ENCODE measurements at places on chromosomes 5 and 9. TPM values are rescaled to one million over a fixed set of nuclear protein-coding genes. Genes with fewer than 3 reads are reported as not detected.

The LHX3 gene
- polyA plus RNA-seq: not detected

The IFNB1 gene
- not detected for polyA plus RNA-seq

DNA sequence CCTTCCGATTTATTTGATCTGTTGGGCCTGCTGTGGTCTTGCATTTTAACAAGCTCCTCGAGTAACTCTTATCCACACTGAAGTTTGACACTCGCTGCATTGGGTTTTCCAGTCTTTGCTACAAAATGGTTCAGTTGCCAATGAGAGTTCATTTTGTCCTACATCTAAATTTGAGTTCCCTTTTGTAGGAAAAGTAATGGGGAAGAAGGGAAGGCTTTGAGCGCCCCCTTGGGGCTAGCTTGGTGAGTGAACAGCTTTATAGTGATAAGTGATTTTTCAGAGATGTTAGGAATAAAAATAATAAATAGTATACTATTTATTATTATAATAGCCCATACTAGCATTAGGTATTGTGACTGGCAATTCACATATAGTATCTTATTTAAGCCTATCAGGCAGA, 89.9 kb upstream of the GNAQ start:
- H3K27me3 ChIP-seq: no peaks in the 10 kb centered on the region
- no peak overlapping the region for H3K4me3 ChIP-seq
- H3K36me3 ChIP-seq: no peaks in the 10 kb centered on the region
- no peaks in the 10 kb centered on the region for H3K4me1 ChIP-seq
- DNase-seq: peak; percentile 65

GRCh38 chr5:127997201-127997704, 86.3 kb upstream of the SLC12A2 start:
- no peak overlapping the region for H3K4me3 ChIP-seq
- DNase-seq: peak; percentile 67
- peaks cover 2% of the 10 kb centered on the region for H3K4me1 ChIP-seq
- H3K36me3 ChIP-seq: no peaks in the 10 kb centered on the region
- H3K27me3 ChIP-seq: no peaks in the 10 kb centered on the region

DNA sequence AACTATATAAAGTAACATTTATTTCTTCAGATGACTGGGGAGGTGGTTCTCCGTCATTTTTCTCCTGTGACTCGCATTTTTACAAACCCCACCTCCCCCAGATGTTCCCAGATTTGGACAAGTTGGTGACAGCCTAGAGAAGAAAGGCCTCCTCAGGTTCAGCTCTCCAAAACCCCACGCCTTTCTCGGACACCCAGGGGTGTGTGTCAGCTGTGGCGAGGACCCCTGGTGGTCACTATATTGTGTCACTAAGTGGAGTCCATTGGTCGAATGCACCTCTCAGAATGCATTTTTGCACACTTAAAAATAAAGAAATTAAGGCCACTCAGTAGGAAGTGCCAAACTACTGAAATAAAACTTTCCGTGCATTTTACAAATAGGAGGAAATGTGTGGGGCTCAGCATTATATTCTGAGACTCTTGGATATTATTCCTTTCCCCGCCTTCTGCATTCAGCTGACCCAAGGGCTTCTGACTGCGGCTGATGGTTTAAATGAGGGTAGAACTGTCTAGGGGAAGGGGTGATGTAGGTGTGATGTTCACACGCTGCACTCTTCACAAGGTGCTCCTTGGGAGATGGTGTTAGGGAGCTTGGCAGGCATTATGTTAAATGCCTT, 47.6 kb downstream of the ACO1 start:
- no peaks in the 10 kb centered on the region for H3K27me3 ChIP-seq
- H3K27ac ChIP-seq: no peak overlapping the region
- no peak overlapping the region for H3K4me3 ChIP-seq
- H3K4me1 ChIP-seq: no peaks in the 10 kb centered on the region
- peak; percentile 46 for DNase-seq

DNA sequence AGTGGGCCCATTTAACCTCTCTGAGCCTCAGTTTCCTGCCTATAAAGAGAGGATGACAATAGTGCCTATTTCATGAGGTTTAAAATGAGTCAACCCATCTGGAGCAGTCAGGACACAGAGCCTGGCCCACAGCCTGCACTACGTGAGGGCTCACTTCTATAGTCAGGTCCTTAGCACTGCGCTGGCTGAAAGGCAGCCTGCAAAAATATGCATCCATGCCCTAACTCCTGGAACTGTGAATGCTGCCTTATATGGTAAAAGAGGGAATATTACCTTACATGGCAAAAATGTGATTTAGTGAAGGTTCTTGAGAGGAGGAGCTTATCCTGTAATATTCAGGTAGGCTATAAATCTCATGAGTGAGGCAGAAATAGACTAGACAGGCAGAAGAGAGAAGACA, 98.5 kb downstream of the GABBR2 start:
- H3K27me3 ChIP-seq: peaks cover 7% of the 10 kb centered on the region
- no peak overlapping the region for H3K27ac ChIP-seq
- H3K4me1 ChIP-seq: no peaks in the 10 kb centered on the region
- DNase-seq: no peak
- no peak overlapping the region for H3K4me3 ChIP-seq

DNA sequence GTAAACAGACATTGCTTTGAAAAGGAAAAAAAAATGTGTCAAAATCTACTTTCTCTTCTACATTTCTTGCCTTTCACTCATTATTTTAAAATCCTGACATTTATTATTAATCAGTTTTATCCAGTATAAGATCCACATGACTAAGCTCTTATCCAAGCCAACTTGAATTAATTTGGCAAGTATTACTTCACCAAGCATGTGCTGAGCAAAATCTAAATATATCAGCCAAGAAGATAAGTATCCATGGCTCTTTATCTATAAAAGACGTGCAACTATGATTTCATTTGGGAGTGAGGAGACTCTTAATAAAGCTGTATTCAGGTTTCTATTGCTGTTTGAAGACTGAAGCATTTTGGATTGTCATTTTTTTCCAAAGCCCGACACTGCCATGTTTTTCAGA, 221.3 kb downstream of the TRIM36 start:
- H3K36me3 ChIP-seq: no peaks in the 10 kb centered on the region
- no peak overlapping the region for H3K4me3 ChIP-seq
- no peak overlapping the region for H3K27ac ChIP-seq
- H3K4me1 ChIP-seq: no peaks in the 10 kb centered on the region
- DNase-seq: peak; percentile 5

DNA sequence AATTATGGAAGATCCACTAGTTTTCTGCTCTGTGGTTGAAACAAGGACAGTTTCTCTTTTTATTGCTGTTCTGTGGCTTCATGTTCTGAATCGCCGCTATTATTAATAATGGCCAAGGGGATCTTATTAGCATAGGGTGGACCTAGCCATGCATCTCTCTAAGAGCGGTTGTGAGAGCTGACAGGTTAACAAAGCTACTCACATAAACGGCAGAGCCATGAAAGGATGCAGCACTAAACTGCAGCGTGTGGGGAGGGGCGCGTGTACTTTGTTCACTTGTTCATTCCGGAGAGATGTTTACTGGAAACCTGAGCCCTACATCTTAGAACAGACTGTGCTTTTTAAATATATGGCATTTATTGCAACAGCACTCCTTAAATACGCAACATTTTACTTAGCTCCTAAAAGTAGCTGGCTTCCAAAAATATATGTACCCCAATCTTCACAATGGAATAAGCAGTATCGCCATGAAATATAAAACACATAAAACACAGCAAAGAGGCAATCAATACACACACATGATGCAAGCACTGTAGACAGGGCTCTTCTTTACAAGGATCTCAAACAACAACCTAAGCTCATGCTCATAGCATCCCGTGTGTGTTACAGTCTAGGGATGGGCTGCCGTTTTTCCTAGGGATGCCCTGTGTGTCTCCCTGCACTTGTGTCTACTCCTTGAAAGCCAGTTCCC, 424.6 kb downstream of the MED10 start:
- H3K27ac ChIP-seq: no peak overlapping the region
- no peaks in the 10 kb centered on the region for H3K27me3 ChIP-seq
- no peaks in the 10 kb centered on the region for H3K4me1 ChIP-seq
- no peak for DNase-seq
- H3K36me3 ChIP-seq: no peaks in the 10 kb centered on the region

GRCh38 chr5:54264574-54264973, 45.8 kb downstream of the ARL15 start:
- DNase-seq: no peak
- H3K27me3 ChIP-seq: no peaks in the 10 kb centered on the region
- no peaks in the 10 kb centered on the region for H3K36me3 ChIP-seq
- H3K27ac ChIP-seq: no peak overlapping the region

DNA sequence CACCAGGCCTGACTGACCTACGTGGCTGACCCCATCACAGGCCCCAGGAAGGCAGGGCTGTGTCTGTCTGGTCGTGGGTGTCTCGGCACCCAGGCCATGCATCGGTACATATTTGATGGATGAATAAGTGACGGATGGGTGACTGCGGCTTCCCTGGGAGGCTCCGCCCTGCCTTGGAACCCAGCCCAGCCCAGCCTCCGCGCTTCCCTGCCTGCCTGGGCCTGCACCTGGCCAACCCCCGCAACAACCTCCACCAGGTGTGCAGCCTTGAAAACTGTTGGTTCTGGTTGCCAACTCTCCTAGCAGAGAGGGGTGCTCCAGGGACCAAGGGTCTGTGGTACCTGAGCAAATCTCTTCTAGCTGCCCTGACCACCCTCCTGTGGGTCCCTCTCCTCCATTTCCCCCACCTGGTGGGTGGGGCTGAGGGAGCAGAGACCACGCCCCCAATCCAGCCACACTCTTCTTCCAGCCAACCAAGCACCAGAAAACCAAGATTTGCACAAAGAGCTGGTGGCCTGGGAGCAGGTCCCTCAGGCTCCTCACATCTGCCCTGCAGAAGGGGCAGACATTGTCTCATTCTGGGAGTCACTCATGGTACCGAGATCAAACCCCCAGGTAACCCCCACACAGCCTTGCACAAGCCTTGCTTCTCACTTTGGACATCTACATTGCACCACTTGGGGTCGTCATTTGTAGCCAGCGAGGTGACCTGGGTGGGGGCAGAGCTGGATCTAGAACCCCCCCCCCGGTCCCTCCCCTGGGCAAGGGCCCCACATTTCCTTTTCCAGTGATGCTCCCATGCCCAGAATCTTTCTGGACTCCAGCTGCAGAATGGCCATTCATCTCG, 100.6 kb upstream of the IER5L start:
- H3K36me3 ChIP-seq: no peaks in the 10 kb centered on the region
- peaks cover 16% of the 10 kb centered on the region for H3K4me1 ChIP-seq
- H3K27me3 ChIP-seq: peaks cover under 1% of the 10 kb centered on the region
- no peak overlapping the region for H3K4me3 ChIP-seq
- DNase-seq: no peak

The OGN gene
- 505 TPM for polyA plus RNA-seq

GRCh38 chr9:95725045-95725444, 150.4 kb upstream of the ERCC6L2 start:
- no peak overlapping the region for H3K4me3 ChIP-seq
- H3K27me3 ChIP-seq: no peaks in the 10 kb centered on the region
- no peaks in the 10 kb centered on the region for H3K36me3 ChIP-seq
- no peak for DNase-seq

- no peaks in the 10 kb centered on the region for H3K27me3 ChIP-seq
- H3K4me1 ChIP-seq: no peaks in the 10 kb centered on the region
- H3K27ac ChIP-seq: no peak overlapping the region
- H3K4me3 ChIP-seq: no peak overlapping the region
- peak; percentile 82 for DNase-seq
These were observed 104.3 kb downstream of the PDE4D start for GRCh38 chr5:59789197-59789596.

DNA sequence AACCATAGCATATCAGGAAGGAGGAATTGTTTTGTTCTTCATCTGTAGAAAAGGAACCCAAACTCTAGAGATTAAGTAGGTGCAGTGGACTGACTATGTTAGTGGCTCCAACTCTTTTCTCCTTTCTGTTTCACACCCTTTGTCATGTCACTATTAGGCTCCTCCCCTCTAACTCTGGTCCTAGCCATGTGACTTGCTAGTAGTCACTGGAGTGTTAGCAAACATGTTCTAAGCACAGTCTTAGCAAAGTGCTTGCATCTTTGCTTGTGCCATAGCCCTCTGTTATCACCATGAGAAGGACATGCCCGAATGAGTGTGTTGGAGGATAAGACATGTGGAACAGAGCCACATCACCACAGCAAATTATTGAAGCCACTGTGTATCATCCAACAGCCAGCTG, 55.4 kb upstream of the PPP3R2 start:
- H3K27ac ChIP-seq: no peak overlapping the region
- no peaks in the 10 kb centered on the region for H3K36me3 ChIP-seq
- H3K27me3 ChIP-seq: no peaks in the 10 kb centered on the region
- no peak overlapping the region for H3K4me3 ChIP-seq

The GFI1B gene
- polyA plus RNA-seq: 0.35 TPM

GRCh38 chr5:151251621-151252020, 1.4 kb upstream of the GM2A start:
- H3K4me1 ChIP-seq: peaks cover 9% of the 10 kb centered on the region
- H3K27me3 ChIP-seq: no peaks in the 10 kb centered on the region
- DNase-seq: no peak
- H3K4me3 ChIP-seq: no peak overlapping the region
- H3K36me3 ChIP-seq: no peaks in the 10 kb centered on the region

The CD74 gene
- polyA plus RNA-seq: 76.1 TPM

The FOXD4L4 gene
- not detected for polyA plus RNA-seq

GRCh38 chr5:158514986-158515359, 584.7 kb downstream of the EBF1 start:
- no peaks in the 10 kb centered on the region for H3K27me3 ChIP-seq
- no peak overlapping the region for H3K4me3 ChIP-seq
- no peaks in the 10 kb centered on the region for H3K36me3 ChIP-seq

The LMX1B gene
- 0.63 TPM for polyA plus RNA-seq

The ZNG1C gene
- 25.9 TPM for polyA plus RNA-seq

GRCh38 chr5:68148096-68148495, 67.5 kb upstream of the PIK3R1 start:
- H3K4me3 ChIP-seq: no peak overlapping the region
- no peaks in the 10 kb centered on the region for H3K36me3 ChIP-seq
- no peak overlapping the region for H3K27ac ChIP-seq
- no peak for DNase-seq
- H3K27me3 ChIP-seq: no peaks in the 10 kb centered on the region

The EQTN gene
- polyA plus RNA-seq: not detected

DNA sequence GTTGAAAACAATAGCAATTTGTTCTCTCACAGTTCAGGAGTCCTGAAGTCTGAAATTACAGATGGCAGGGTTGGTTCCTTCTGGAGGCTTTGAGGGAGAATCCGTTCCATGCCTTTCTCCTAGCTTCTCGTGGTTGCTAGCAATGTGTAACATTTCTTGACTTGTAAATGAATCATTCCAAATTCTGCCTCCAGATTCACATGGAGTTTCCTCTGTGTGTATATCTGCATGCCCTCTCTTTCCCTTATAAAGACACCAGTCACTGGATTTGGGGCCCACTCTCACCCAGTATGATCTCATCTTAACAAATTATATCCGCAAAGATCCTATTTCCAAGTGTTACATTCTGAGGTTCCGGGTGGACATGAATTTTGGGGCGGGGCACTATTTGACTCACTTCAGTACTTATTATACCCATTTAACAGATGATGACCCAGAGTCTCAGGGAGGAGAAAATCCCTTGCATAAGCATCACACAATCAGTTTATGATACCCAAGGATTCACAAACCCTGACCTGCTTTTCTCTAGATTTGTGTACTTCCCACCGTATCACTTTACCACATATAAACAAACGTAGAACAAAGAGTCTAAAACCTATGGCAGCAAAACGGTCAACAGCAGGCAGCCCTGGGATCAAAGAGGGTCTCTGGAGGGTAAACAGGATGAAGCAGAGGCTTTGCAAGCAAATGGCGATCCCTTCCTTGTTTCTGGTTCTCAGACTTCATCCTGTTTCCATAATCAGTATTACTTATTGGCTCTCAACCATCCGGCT, 93.7 kb downstream of the C9orf152 start:
- peak overlapping the region; percentile 96 for H3K27ac ChIP-seq
- no peaks in the 10 kb centered on the region for H3K27me3 ChIP-seq
- H3K4me1 ChIP-seq: peaks cover 40% of the 10 kb centered on the region
- no peak overlapping the region for H3K4me3 ChIP-seq
- DNase-seq: no peak

Measured in muscle of leg (tissue), 16 donors.